ENCODE measurements at places on chromosomes 16 and 17.

DNA sequence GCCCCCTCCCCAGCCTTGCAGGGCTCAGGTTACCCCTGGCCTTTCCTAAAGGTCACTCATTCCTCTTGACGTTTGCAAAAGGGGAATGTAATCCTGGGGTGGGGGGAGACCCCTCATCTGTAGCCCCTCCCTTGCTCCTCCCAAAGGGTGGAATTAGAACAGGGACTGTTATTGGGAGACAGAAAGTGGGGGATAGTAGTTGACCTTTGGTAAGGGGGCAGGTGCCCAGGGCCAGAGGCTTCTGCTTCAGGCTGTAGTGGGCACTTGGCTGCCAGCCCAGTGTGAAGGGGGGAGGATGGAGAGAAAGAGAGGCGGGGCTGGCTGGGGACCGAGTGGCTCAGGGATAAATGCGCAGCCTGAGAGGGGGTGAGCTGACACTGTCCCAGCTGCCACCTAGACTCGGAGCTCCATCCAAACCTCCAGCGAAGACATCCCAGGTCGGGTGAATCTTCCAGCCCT, at the start of gene ENO3:
TSS of gene ENO3 (plus strand) at position 374 of the 459 bp plus-strand sequence. CDS start 711 bp downstream, outside the sequence.
- no peak for DNase-seq

- DNase-seq: no peak
These were observed 166.3 kb downstream of the MSI2 start for GRCh38 chr17:57422574-57423164.

DNA sequence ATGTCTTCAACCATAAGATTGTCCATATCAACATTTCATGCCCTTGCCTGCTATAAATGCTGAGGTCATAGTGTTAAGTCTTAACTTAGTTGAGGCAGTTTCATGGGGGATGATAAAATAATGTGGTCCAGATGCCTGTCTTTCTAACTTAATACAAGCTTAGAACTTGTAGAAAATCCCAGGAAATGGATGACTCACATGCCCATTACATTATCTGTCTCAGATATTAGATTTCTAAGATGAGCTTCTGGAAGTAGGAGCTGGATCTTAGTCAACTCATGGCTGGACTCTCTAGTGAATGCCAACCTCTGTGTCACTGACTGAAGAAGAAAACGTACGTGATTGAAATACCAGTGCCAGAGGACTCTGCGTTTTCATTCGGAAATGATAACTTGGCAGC, 797.5 kb upstream of the EEF2KMT start:
- no peak for DNase-seq

DNA sequence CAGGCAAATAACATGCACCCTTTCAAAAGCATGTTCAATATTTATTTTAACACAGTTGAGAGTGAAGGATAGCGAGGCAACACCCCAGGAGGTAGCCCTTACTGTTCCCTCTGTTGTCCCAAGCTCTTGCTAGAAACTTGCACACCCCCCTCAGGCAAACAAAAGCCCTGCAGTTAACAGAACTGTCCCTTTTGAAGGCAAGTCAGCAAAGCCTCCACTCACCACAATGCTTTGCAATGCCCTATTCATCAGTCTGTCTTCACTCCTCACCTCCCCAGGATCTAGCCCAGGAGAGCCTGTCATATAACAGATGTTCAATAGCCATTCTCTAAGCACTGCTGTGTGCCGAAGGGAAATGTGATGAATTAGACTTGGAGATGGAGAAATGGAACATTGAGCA, 3.5 kb upstream of the CNEP1R1 start:
- DNase-seq: no peak

DNA sequence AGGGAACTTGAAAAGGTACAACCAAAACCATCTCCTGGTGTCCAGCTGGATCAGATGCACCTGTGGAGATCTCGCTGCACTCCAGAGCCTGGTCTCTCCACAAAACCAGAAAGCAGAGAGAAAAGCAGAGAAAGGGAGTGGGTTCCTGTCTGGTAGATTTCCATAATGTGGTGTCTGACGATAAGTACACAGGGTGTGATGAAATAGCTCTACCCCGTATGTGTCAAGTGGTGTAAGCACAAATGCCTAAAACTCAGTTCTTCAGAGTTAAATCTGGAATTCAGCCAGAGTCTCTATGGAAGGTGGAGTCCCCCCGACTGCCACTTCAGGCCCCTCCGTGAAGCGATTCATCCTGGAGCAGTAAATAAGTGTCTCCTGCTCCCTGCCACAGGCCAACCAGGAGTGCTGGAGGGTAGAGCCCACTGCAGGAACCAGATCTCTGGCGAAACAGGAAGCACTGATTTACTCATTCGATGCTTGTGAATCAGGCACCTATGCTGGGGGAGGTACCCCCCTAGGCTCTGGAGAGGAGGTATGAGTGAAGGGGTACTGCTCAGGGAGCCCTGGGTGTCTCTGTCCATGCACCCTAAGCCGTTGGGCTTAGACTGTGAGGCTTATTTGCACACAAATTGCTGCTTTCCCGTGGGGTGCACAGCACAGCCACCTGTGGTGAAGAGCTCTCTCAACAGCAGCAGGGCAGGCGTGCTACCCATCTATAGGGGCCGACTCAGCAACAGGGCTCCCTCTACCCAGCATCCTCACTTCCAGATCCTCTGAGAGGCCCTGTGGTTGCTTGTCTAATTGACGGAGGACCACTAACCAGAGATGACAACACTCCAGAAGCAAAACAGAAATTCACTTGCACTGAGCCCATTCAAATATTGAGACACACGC, 97.1 kb upstream of the MYOCD start:
- no peak for DNase-seq

- DNase-seq: no peak
These were observed 394.3 kb downstream of the CDH13 start for GRCh38 chr16:83021045-83021444.

DNA sequence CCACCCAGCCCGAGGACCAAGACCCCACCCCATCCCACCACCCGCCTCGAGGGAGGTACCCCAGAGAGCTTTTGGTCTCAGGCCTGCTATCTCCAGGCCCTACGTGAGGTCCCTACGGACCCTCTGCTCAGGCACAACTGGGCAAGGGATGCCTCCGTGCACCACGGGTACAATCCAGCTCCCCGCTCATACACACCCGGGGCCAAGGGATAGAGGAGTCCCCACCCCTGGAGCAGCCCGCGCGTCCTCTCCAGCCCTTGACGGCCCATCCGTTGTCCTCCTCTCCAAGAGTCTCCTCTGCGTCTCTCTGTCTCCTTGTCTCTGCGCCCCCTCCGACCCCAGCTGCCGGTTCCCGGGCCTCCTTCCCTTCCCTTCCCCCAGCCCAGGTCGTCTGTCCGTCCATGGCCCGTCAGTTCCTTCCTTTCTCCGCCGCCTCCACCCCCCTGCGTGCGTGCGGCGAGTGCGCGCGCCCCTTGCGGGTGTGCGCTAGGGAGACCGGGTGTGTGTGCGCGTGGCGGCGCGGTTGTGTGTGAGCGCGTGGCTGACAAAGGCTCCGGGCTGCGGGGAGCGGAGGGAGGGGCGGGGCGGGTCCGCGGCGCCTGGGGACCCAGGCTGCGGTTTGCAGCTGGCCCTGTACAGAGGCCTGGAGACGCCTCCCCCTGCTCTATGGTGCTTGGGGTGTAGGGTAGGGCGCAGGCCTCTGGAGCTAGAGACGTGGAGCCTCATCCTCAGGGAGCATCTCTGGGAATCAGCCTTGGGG, 930 bp downstream of the SPNS2 start:
- no peak for DNase-seq

- DNase-seq: no peak
These were observed 63.7 kb downstream of the HS3ST3A1 start for GRCh38 chr17:13537871-13538643.

- no peak for DNase-seq
These were observed 1.5 kb downstream of the CRK start for GRCh38 chr17:1454541-1454940.

DNA sequence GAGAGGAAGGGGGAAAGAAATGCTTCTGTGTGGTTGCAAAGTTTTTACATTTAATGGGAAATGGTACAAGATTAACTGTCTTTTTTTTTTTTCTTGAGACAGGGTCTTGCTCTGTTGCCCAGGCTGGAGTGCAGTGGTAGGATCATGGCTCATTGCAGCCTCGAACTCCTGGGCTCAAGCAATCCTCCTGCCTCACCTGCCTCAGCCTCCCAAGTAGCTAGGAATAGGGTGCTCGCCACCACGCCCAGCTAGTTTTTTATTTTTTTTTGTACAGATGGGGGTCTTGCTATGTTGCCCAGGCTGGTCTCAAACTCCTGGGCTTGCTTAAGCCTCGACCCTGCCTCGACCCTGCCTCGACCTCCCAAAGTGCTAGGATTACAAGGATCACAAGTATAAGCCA, 3.8 kb upstream of the ROGDI start:
- DNase-seq: no peak

GRCh38 chr17:7951143-7951792, 19.3 kb downstream of the CNTROB start:
- no peak for DNase-seq

DNA sequence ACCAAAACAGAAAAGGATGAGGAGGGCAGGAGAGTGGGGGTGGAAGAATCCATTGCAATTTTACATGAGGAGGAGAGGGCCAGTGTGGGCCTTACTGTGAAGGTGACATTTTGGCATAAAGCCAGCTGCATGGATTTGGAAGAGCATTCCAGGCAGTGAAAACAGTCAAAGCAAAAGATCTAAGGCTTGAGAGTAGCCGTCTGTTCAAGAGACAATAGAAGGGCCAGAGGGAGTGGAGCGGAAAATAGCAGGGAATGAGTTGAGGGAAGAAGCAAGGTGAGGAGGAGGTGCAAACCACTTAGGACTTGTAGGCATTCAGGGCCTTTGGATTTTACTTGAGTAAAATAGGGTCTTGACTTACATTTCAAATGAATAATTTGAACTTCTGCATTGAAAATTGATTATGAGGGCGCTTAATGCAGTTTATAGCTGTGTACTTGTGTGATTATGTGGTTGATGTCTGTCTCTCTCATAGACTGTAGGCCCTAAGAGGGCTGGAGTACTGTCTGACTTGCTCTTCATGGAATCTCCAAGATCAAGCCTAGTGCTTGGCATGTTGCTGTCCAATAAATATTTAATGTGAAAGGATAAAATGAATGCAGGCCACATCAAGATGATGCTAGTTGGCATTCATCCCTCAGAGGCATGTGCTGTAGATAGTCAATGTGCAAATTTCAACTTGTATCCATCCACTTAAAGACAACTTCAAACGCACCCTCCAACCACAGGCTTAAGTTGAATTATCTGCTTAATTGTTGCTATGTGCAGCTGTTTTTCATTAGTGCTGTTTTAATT, 772.1 kb upstream of the RBFOX1 start:
- DNase-seq: no peak

DNA sequence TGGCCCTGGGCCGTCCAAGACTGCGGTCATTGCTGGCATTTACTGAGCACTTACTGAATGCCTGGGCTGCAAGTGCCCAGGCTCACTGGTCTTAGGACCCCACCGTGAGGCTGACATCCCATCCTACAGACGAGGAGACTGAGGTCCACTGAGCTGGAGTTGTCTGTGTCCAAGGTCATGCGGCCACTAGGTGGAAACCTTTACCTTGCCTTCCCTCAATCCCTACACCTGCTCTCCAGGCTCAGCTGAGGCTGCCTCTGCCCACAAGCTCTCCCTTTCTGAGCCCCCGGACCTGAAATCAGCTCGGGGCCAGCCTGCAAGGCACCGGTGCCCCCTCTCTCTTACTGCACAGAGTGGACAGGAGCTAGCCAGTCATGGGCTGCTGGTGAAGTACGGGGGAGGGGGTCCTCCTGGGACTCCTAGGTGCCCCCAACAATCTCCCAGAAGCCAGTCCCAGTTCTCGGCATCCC, 1.5 kb downstream of the CASKIN1 start:
- DNase-seq: no peak

- DNase-seq: no peak
These were observed 21.5 kb upstream of the KCNJ16 start for GRCh38 chr17:70053241-70054234.

- no peak for DNase-seq
These were observed 2.4 kb downstream of the VEZF1 start for GRCh38 chr17:57985675-57985974.

GRCh38 chr16:63614429-63614828, 1507.4 kb downstream of the CDH11 start:
- no peak for DNase-seq

DNA sequence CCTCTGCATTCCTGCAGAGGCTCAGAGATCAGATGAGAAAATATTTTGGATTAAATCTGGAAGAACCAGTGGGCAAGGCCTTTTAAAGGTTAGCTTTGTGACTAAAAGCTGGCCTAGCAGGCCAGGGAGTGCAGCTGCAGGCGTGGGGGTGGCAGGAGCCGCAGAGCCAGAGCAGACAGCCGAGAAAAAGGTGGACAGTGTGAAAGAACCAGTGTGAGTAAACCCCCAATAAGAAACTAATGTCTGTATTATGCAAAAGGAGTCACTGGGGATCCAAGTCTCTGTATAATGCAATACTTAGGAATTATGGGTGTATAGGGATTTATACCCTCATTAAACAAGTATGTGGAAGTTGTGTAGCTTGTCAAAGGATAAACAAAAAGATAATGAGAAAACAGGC, 21.4 kb upstream of the SPACA3 start:
- no peak for DNase-seq

DNA sequence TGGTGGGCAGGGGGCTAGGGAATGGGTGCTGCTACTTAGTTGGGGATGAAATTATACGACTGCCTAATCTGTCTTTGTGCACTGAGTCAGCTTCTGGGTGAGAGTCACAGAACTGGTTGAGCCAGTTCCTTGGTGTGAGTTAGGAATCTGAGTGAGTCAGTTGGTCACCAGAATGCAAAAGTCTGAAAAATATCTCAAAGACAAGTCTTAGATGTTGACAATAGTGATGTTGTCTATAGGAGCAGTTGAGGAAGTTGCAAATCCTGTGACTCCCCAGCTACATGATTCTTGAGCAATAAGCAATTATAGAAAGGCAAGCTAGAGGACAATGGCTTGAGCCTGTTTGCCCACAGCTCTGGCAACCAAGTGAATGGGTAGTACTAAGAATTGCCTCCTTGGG, 399.2 kb downstream of the CNTNAP4 start:
- DNase-seq: no peak

DNA sequence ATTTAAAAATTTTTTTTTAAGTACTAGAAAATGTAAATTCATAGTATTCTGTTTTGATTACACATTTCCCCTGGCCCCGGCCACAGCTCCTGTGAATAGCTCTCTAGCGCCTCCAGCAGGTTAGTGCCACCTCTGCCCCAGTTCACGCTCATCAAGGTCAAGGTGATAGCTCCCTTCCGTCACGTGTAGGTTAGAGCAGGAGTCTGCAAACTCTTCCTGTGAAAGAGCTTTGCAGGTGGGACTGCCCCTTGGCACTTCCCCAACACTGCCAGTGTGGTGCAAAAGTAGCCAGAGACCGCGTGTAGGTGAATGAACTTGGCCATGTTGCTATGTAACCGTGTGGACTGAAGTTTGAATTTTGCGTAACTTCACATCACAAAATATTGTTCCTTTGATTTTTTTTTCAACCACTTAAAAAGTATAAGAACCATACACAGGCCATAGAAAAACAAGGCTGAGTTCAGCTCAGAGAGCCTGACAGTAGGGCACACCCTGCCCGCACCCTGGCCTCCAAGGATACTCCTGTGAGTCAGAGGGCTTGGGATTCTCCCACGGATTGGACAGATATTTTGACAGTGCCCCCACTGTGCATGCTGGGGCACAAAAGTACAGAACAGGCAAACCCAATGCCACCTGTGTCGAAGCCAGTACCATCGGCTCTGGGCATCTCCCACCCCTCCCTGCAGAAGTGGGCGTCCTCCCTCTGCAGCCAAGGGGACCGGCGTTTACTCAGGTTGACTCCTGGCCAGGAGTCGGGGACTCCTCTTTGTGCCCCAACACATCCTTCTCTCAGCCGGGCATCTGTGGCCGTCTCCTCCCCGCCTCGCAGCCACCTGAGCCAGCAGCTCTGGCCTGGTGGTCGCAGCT, 92.0 kb upstream of the CHMP6 start:
- DNase-seq: no peak
